CD8-positive, alpha-beta memory T cell (primary cell): ENCODE measurements at places on chromosomes 12 and 14.

GRCh38 chr12:118136559-118137003 lies 657 bp downstream of the PEBP1 start:
- peak overlapping the region; percentile 79 for H3K27ac ChIP-seq
- H3K4me3 ChIP-seq, result peak overlapping the region; percentile 77
- peak; percentile 3 for DNase-seq
- H3K27me3 ChIP-seq, result no peaks in the 10 kb centered on the region
- peaks cover 12% of the 10 kb centered on the region for H3K4me1 ChIP-seq

DNA sequence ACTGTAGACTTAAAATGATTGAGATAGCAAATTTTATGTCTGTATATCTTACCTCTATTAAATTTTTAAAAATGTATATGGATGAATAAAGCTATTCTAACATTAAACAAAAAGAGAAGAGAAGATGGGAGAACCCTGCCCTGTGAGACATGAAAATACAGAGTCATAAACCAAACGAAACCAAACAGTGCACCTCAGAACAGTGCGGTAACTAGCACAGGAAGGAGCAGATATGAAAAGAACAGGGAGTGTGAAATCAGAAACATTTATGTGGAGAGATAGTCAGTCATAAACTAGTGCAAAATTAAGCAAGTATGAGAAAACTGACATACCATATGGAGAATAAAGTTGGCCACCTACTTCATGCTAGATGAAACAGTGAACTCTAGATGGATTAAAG lies 135.1 kb downstream of the ERC1 start:
- H3K27me3 ChIP-seq, result no peaks in the 10 kb centered on the region
- H3K4me3 ChIP-seq, result no peak overlapping the region
- peaks cover 14% of the 10 kb centered on the region for H3K4me1 ChIP-seq
- H3K27ac ChIP-seq, result no peak overlapping the region
- no peaks in the 10 kb centered on the region for H3K36me3 ChIP-seq

DNA sequence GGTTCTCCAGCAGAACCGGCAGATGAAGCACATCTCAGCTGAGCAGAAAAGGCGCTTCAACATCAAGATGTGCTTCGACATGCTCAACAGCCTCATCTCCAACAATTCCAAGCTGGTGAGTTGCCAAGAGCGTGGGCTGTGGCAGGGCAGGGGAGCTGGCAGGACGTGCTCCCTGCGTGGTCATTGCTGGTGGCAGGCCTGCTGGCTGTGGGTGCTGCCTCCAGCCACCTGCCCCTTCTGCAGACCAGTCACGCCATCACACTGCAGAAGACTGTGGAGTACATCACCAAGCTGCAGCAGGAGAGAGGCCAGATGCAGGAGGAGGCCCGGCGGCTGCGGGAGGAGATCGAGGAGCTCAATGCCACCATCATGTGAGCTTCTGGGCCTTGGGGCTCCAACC lies 35.8 kb downstream of the IL31 start:
- H3K36me3 ChIP-seq, result peaks cover 19% of the 10 kb centered on the region
- H3K27me3 ChIP-seq, result no peaks in the 10 kb centered on the region
- no peaks in the 10 kb centered on the region for H3K4me1 ChIP-seq
- no peak overlapping the region for H3K4me3 ChIP-seq

DNA sequence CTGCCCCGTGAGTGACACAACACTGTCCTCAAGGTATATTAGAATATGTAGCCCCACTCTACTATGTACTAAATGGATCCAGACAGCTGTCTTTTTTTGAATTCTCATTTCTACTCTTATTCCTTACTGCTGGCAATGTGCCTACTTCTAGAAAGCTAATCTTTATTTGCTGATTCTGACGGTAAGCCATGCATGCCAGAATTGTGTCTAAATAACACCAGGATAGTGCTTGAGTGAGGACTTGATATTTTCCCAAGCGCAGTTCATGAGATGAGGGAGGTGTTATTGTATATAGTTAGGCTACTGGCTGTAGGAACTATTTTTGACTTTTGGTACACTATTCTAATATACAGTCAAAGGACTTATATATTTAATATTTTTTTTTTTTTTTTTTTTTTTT lies 316.2 kb upstream of the NAV3 start:
- no peaks in the 10 kb centered on the region for H3K36me3 ChIP-seq
- H3K27ac ChIP-seq, result no peak overlapping the region
- H3K4me3 ChIP-seq, result no peak overlapping the region
- no peaks in the 10 kb centered on the region for H3K4me1 ChIP-seq

DNA sequence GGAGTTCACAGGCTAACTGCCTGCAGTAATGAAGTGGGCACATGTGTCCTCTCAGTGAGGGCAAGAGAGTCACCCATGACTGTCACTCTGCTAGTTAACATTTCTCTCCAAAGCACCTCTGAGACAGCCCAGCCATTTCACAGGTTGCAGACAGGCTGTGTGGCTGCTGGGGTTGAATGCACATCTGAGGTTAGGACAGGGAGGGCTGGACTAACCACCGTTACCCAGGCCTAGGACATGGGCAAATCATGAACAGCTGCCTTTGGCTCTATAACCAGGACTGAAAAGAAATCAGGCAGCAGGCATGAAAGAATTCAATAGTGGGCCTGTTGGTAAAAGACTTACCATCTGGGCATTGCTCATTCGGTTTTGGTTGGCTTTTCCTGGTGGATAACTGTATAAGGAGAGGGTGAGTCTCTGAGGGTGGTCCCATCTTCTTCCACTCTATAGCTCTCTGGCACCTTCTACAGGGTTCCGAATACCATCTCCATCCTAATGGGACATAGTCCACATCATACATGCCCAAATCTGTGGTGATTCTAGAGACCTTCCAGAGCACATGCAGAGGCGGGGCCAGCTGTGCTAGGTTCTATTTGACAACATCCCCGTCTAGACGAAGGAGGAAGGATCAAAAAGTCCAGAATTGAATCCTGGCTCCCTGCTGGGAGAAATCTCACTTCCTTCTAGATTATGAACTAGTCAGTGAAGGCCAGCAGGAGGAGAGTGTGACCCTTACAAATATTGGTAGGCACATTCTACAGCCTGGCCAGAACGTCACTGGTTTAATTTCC lies 10.8 kb downstream of the CRACR2A start:
- peaks cover 14% of the 10 kb centered on the region for H3K4me1 ChIP-seq
- H3K27ac ChIP-seq, result no peak overlapping the region
- H3K27me3 ChIP-seq, result no peaks in the 10 kb centered on the region
- no peak overlapping the region for H3K4me3 ChIP-seq

DNA sequence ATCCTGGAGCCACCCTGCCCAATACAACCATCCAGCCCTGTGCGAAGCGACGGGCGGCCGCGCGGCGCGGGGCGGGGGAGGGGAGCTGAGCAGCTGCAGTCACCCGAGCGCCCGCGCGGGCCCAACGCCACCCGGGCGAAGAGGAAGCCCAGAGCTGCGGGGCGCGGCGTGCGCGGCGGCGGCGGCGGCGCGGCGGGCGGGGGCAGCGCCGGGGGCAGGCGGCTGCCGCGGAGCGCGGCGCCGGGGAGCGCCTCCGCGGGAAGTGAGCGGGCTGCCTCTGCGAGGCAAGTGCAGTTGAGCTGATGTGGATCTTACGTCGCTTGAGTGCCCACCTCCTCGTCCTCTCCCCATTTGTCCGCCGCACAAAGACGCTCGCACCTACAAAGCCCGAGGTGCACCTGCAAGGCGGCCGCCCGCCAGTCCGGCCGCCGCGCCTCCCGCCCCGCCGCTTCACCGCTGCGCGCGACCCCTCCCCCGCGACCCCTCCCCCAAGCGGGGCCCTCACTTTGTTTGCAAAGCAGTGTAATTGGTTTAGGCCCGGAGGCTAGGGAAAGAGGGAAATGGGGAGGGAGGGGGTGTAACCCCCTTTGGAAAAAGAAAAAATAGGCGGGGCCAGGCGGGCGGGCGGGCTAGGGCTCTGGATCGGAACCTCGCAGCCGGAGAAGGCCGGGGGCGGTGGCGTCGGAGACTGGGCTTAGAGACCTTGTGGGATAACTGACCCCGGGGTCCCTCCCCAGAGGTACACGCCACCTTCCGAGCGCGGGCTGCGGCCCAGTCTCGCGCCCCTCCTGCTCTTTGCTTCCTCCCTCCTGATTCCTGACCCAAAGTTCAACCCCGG lies at the start of the genes FOXA1 and TTC6:
TSS of gene FOXA1 (minus strand) at position 279 of the 838 bp plus-strand sequence. CDS start at position 2, 277 bp downstream.
TSS of gene TTC6 (plus strand) at position 659 of the 838 bp plus-strand sequence. CDS start 26,436 bp downstream, outside the sequence.
- H3K36me3 ChIP-seq, result no peaks in the 10 kb centered on the region
- peaks cover 10% of the 10 kb centered on the region for H3K4me1 ChIP-seq
- DNase-seq, result no peak
- peak within 1 kb of the TSS; percentile 15 for H3K4me3 ChIP-seq
- no peak within 1 kb of the TSS for H3K27ac ChIP-seq

GRCh38 chr14:70366911-70367310 lies 7.4 kb upstream of the COX16 start:
- H3K36me3 ChIP-seq, result no peaks in the 10 kb centered on the region
- H3K27ac ChIP-seq, result no peak overlapping the region
- H3K4me3 ChIP-seq, result no peak overlapping the region
- DNase-seq, result no peak
- H3K4me1 ChIP-seq, result no peaks in the 10 kb centered on the region

GRCh38 chr12:82182601-82183190 lies 175.5 kb downstream of the CCDC59 start:
- H3K4me3 ChIP-seq, result no peak overlapping the region
- DNase-seq, result no peak
- no peaks in the 10 kb centered on the region for H3K36me3 ChIP-seq
- no peaks in the 10 kb centered on the region for H3K27me3 ChIP-seq

DNA sequence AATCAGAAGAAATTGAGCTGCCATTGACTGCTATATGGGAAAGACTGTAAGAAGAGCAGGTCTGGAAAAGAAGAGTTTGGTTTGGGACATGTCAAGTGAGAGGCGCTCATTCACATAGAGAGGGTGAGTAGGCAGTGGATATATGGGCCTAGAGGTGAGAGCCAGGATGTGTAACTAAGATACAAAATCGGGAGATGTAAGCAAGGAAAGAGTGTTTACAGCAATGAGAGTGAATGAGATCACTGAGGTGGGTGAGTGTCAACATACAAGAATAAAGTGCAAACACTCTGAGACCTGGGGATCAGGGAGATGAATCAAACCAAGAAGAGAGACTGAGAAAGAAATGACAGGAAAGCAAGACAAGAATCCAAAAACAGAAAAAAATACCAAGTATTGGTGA lies 58.0 kb upstream of the RTRAF start:
- H3K4me1 ChIP-seq, result peaks cover 40% of the 10 kb centered on the region
- no peak for DNase-seq
- no peaks in the 10 kb centered on the region for H3K27me3 ChIP-seq
- no peak overlapping the region for H3K27ac ChIP-seq
- H3K36me3 ChIP-seq, result peaks cover 4% of the 10 kb centered on the region
- no peak overlapping the region for H3K4me3 ChIP-seq

DNA sequence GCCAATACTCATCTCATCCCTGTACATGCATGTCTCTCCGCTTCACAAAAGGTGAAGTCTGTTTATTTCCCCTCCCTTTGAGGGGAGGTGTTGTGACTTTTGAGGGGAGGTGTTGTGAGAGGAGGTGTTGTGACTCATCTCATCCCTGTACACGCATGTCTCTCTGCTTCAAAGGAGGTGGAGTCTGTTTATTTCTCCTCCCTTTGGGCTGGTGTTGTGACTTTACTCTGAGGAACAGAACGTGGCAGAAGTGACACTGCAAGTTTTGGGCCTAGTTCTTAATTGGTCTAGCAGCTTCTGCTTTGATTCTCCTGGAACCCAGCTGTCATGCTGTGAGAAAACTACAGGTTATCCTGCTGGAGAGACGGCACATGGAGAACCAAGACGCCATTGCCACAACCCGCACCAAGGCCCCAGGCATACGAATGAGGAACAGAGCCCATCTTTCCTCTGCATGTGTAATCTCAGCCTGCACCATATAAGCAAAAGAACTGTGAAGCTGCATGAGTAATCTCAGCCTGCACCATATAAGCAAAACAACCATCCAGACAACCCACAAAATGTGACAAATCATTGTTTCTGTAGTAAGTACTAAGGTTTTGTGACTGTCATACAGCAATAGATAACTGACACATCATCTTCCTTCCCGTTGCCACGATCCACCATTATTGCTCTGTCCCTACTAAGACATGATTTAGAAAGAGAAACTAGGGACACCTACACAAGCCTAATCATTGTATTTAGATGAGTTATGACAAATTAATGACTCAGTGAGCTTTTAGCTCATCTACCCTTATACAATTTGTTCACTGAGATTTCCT lies 30.0 kb downstream of the GALNT4 start:
- H3K27ac ChIP-seq, result no peak overlapping the region
- no peak overlapping the region for H3K4me3 ChIP-seq
- DNase-seq, result no peak
- H3K4me1 ChIP-seq, result no peaks in the 10 kb centered on the region
- no peaks in the 10 kb centered on the region for H3K36me3 ChIP-seq
- no peaks in the 10 kb centered on the region for H3K27me3 ChIP-seq

- H3K27ac ChIP-seq, result no peak overlapping the region
- H3K27me3 ChIP-seq, result no peaks in the 10 kb centered on the region
- no peak for DNase-seq
- no peak overlapping the region for H3K4me3 ChIP-seq
- H3K4me1 ChIP-seq, result no peaks in the 10 kb centered on the region
- H3K36me3 ChIP-seq, result no peaks in the 10 kb centered on the region
Observed at GRCh38 chr12:85872497-85873091, 1.5 kb upstream of the NTS start.

DNA sequence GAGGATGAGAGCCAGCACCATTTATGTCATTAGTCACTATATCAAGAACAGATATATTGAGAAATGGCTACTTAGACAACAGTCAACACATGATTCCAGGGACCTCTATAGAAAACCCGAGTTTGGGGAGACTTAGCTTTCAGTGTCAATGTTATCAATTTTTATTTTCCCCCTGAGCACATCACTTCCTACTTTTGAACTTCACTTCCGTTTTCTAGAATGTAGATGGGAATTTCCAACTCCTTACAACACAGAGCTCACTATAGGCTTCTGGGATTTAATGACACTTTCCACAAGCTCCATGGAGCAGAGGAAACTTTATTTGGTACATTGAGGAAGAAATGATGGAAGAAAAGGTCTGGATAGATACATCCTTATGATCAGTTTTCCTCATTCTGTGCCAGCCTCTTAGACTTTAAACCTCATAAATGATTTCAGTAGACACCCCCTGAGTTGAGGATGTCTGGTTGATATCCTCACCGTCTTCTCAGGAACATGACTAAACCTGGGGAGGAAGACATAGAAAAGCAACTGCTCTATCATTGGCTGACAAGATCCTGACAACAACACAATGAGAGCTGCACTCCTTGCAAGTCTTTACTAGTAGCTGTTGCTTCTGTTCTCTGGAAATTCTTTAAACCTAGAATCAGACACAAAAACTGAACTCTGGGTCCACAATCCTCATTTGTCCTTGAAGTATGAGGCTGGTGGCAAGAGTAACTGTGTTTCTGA lies 449.4 kb upstream of the OR4E1 start:
- H3K27me3 ChIP-seq, result no peaks in the 10 kb centered on the region
- no peak for DNase-seq
- H3K36me3 ChIP-seq, result no peaks in the 10 kb centered on the region
- no peak overlapping the region for H3K4me3 ChIP-seq
